Left ventricle myocardium inferior (tissue), 1 donor: ENCODE measurements at places on chromosomes 13 and 19. TPM values are rescaled to one million over a fixed set of nuclear protein-coding genes. Genes with fewer than 3 reads are reported as not detected.

The TNNT1 gene
- 140 TPM for total RNA-seq

The LILRB2 gene
- total RNA-seq, result 1.7 TPM

The ZNF606 gene
- 13.7 TPM for total RNA-seq

The LIM2 gene
- total RNA-seq, result not detected

The IFNL1 gene
- total RNA-seq, result not detected

The ZNF667 gene
- total RNA-seq, result 5.6 TPM

The TNFSF13B gene
- total RNA-seq, result 1.7 TPM

The PEAK3 gene
- 0.77 TPM for total RNA-seq

The GNG8 gene
- not detected for total RNA-seq

The MAB21L1 gene
- 0.47 TPM for total RNA-seq

The FFAR2 gene
- total RNA-seq, result 0.27 TPM

The IRGC gene
- not detected for total RNA-seq

The SGCG gene
- total RNA-seq, result 102 TPM

The NOP53 gene
- 169 TPM for total RNA-seq

The RNF6 gene
- 20.6 TPM for total RNA-seq

The ZNF709 gene
- total RNA-seq, result 1.1 TPM

The NTF4 gene
- not detected for total RNA-seq

The MEIS3 gene
- total RNA-seq, result 3.2 TPM

The PRR20C gene
- not detected for total RNA-seq

The CRLF1 gene
- total RNA-seq, result 20.0 TPM

The CYP2A7 gene
- not detected for total RNA-seq

The IGSF23 gene
- total RNA-seq, result not detected

The SLC10A2 gene
- not detected for total RNA-seq

The FUT1 gene
- 1.8 TPM for total RNA-seq

The HTR2A gene
- total RNA-seq, result 0.11 TPM

The MPV17L2 gene
- total RNA-seq, result 12.5 TPM

The GAS6 gene
- total RNA-seq, result 186 TPM

The HSD17B14 gene
- total RNA-seq, result 1.8 TPM

The KCNJ14 gene
- total RNA-seq, result 0.27 TPM

The POU2F2 gene
- total RNA-seq, result 1.2 TPM

The MRPL34 gene
- total RNA-seq, result 206 TPM

The SH2D3A gene
- total RNA-seq, result 0.14 TPM
